ENCODE measurements at places on chromosomes 3 and 15.

DNA sequence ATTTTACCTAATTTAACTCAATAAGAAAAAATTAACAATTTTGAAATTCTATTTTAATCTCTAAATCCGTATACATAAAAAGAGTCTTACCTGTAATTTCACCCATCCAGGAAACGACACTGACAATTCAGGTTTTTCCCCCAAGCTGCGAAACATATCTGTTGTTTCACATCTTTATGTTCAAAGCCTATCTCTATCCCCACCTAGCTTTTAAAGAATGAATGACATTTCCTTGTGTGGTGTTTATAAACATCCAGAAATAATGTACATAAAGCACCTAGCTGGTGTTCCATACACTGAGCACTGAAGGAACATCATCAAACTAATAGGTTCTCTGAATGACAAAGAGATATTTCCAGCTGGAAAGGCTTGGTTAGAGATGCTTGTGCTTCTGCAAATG is 867.8 kb downstream of the SQOR start:
- no peak for DNase-seq

DNA sequence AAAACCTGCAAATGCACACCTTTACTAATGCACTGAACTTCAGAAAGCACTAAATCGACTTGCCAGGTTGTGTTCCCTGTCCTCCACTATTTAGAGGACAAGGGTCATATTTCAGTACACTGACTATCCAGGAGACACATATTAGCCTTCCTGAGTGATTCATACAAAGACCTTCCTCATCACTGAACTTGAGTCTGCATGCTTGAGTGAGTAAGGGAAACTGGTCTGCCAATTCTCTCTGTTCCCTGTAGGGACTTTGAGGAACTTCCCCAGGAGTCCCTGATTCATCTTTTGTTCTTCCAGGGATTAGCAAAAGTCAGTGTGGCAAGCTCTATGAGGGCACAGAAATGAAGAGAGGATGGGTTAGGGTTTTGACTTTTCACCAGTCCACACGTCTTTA is 565.9 kb downstream of the PDCD6IP start:
- peak; percentile 75 for DNase-seq

DNA sequence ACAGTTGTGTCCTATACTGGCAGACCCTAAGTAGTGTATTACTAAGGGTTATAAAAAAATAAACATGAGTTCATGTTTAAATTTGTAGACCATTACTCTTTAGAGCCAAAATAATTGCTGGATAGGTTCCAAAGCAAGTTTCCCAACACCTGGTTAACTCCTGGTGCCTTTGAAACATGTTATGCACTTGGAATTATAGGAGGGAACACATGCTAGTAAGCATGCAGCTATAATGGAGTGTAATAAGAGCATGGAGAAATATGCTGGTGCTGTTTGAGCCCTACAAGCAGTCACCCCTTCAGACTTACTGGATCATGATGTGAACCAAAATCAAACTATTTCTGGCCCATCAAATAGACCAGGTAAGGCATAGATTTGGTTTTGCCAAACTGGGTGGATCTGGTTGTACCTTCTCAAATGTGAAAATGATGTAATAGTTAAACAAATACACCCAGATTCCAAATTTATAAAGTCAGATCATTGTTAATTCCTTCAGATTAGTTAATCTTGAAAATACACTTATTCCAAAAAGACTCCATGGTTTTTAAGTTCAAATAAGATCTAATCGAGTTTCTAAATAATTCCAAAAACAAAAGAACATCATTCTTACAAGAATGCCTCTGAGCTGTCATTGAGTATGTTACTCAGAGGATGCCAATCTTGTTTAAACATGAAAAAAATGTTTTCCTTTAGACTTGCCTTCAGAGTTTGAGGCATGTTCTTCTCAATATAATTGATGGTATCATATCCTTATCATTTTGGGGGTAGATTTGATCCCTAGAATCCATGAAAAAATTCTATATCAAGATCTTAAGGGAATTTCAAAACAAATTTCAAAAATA is 69.3 kb downstream of the LRRC28 start:
- no peak for DNase-seq

DNA sequence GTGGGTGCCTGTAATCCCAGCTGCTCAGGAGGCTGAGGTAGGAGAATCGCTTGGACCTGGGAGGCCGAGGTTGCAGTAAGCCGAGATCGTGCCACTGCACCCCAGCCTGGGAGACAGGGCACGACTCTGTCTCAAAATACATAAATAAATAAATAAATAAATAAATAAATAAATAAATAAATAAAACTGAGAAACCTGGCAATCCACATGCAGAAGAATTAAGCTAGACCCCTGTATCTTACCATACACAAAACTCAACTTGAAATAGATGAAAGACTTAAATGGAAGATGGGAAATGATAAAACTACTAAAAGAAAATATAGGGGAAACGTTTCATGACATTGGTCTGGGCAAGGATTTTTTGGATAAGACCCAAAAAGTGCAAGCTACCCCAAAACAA is 58.0 kb downstream of the ATP13A4 start:
- no peak for DNase-seq

GRCh38 chr15:34160735-34161134 is 49.2 kb downstream of the KATNBL1 start:
- DNase-seq = no peak

DNA sequence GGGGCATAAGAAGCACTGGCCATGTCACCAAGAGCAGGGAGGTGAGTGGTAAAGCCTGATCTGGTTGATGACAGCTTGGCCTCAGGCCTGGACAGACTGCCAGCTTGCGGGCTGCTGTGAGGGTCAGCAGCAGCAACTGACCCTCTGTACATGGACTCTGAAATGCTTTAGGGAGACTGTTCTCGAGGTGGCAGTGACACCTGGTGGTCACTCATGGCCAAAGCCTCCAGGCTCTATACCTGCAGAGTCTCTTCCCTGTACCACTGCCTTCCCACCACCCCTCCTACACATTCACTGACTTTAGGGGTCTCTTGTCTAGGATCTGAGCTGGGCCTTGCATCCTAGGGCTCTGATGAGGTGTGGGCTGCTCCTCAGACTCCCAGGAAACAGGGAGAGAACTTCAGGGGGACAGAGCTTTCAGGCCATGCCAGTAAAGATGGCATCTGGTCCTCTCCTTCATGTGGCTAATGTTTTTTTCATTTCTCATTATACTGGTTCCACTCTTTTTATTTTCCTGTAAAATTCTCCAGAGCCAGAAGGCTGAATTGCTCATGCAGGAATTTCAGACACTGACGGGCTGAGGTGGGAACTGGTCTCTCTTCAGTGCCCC is 17.2 kb upstream of the TIMP4 start:
- peak; percentile 56 for DNase-seq

DNA sequence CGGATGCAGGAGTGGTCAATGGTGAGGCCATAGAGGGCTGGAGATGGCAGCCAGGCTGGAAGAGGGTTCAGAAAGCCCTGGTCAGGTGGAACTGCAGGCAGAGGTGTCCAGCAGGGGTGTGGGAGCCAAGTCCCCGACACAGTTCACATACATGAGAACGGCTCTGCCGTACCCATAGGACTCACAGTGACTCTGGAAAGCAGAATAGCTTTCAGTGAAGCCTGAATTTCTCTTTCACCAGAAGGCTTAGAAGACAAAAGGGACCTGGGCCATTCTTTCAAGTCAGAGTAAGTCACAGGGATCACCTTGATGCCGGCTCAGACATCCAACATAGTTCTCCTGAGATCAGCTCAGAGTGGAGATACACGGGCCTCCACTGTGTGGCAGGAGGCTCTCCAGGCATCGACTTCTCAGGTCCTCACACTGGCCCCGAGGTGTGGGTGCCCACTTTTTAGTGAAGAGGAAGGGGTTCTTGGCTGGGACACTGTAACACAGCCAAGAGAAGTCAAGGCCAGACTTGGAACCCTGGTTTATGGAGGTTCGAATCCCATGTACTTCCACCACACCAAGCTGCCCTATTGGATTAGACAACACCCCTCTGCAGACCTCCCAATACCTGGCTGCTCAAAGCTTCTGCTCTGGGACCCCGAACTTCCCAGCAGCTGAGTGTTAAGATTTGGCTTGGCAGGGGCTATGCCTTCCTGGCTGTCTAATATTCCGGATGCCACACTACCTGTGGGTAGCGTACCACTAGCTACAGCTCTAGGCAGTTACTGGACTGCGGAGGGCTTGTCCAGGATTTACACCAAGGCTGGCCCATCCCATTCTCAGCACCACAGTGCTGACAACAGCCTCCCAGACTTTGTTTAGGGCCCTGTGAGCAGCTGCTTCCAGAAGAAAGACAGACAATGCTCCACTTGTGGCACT is 40.4 kb upstream of the RAB6B start:
- DNase-seq = no peak

DNA sequence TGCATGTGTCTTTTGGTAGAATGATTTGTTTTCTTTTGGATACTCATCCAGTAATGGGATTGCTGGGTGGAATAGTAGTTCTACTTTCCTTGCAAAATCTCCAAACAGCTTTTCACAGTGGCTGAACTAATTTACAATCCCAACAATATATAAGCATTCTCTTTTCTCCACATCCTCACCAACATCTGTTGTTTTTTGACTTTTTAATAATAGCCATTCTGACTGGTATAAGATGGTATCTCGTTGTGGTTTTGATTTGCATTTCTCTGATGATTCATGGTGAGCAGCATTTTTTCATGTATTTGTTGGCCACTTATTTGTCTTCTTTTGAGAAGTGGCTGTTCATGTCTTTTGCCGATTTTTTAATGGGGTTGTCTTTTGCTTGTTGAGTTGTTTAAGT is 55.8 kb downstream of the ST8SIA2 start:
- no peak for DNase-seq

DNA sequence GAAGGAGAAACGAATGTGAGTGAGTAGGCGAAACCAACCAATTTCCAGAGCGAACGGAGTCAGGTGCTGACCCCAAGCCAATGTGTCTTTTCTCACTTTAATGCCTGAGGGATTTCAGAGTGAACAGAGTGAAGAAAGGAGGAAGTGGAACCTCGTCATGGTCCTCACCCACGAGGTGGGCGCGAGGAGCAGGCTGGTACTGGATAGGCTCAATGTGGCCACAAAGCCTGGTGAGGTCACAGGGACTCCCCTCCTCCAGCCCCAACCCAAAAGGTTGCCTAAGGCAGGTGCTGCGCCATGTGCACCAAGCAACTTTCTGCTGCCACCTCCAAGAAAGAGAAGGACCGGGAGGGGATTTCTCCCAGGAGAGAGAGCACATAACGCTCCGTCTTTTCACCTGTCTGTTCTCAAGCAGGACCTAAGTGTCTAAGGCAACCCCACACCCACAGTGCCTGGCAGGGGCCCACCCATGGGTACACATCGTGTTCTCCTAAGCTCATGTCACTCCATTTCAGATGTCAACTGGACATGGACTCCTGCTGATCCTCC is 3.8 kb downstream of the NRROS start:
- peak; percentile 94 for DNase-seq

GRCh38 chr15:62698646-62699045 is 343.9 kb upstream of the TPM1 start:
- DNase-seq = no peak

DNA sequence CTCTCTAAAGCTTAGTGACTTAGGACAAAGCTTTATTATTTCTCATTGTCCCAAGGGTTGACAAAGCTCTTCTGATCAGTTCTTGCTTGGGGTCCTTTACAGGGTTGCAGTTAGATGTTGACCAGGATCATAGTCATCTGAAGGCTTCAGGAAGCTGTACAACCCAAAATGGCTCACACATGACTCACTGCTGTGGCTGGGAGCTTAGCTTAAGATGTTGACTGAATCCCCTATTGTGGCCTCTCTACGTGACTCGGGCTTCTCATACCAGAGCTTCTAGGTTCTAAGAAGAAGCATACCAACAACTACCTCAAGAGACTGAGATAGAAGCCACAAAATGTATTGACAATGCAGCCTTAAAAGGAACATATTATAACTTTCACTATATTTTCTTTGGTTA is 569.6 kb upstream of the ROBO2 start:
- no peak for DNase-seq

All from inflammatory macrophage (primary cell).